Activated T-cell treated with anti-CD3 and anti-CD28 coated beads, Interleukin-2, amount 50 U/mL, for 4 hours (primary cell): ENCODE measurements at places on chromosomes 1 and 21. TPM values are rescaled to one million over a fixed set of nuclear protein-coding genes. Genes with fewer than 3 reads are reported as not detected.

GRCh38 chr1:54415991-54416390 lies 9.8 kb upstream of the SSBP3 start:
- DNase-seq: no peak

GRCh38 chr1:185280589-185280988 lies 36.5 kb downstream of the IVNS1ABP start:
- DNase-seq: no peak

- no peak for DNase-seq
These were observed 561 bp downstream of the CD1E start for GRCh38 chr1:158354255-158354654.

DNA sequence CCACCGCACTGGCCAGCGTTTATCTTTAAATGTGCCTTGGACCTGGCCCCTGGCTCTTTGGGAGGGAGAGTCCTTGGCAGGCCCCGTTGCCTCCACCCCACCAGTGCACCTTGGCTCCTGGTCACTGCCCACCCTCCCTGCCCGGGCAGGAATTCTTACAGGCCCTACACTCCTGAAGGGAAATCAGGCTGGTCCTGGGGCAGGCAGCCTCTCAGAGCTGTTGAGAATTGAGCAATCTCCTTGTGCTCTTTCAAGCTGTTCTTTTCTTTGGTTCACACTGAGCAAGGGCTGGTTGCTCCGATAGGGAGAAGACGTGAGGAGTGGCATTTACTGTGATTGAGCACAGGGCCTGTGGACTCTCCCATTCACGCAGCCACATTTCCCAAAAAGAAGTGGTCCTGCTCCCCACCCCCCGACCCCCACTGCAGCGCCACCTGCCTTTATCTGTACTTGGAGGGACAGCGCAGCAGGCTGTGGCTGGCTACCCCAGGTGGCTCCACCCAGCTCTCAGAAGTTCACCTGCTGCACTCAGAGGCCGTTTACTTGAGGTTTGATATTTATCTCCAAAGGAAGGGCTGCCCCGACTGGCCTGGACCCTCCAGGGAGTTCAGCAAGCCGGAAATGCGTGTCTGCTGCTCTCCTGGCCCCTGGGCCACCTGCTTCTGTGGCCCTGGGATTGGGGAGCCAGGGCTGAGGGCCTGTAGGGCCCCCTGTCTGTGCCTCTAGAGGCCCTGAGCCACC lies 47.8 kb downstream of the SKI start:
- DNase-seq: no peak

DNA sequence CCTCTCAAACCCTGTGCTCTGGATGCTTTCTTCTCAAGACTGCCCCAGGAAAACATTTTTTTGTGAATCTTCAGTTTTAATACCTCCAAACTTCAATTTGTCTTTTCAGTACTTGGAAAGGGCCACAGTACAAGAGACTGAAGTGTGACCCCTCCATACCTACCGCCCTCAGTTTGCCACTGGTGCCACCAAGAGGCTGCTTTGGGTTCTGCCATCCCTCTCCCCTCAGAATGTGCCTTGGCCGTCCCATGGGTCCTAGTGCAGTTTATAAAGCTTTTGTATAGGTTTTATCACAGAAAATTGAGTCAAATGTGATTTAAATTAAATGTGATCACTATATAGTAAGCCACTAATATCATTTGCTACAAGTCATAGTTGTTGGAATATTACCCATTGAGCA lies 60.8 kb upstream of the PGD start:
- peak; percentile 4 for DNase-seq

- no peak for DNase-seq
These were observed 190.2 kb upstream of the LRRC7 start for GRCh38 chr1:69377507-69377906.

- DNase-seq: no peak
These were observed 896.3 kb downstream of the TTLL7 start for GRCh38 chr1:83102630-83103071.

GRCh38 chr1:21381354-21381753 lies 58.6 kb upstream of the NBPF3 start:
- no peak for DNase-seq

DNA sequence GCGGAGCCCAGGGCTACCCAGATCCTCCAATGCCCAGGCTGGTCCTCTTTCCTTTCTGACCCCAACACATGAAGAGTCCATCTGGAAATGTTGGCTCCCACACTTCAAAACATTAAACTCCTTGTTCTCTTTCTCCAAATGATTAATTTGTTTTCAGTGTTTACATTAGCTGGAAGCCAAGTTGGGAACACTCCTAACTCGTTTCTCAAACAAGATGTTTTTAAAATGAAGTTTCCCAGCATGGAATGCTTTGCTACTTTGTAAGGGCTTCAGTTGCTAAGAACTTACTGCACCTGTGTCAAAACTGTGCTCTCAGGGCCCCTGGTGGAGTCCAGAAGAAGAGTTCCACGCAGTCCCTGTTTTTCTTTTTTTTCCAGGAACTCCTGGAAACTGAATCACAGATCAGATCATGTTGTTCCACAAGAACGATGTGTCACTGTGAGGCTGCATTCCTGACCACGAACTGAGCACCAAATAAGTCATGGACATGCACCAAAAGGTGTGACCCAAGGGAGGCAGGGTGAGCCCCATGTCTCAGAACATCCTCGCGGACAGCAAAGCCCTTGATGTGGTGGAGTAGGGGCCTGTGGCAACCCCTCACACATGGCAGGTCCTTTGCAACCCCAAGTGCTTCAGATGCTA lies 257.3 kb downstream of the KCNJ6 start:
- DNase-seq: no peak

GRCh38 chr1:54850737-54851136 lies 36.3 kb downstream of the DHCR24 start:
- no peak for DNase-seq

GRCh38 chr1:98316286-98316905 lies 345.1 kb upstream of the SNX7 start:
- DNase-seq: no peak

Gene TACSTD2
- 0.08 TPM for total RNA-seq

- no peak for DNase-seq
These were observed 10.1 kb downstream of the ZNF644 start for GRCh38 chr1:91011726-91012125.

GRCh38 chr1:201466492-201466891 lies 2.5 kb downstream of the PHLDA3 start:
- no peak for DNase-seq
